ENCODE measurements at places on chromosomes 3 and 15. TPM values are rescaled to one million over a fixed set of nuclear protein-coding genes. Genes with fewer than 3 reads are reported as not detected.

The GOLGA8J gene
- not detected for total RNA-seq

The NISCH gene
- 44.8 TPM for total RNA-seq

GRCh38 chr3:64816355-64816754 lies 128.6 kb upstream of the ADAMTS9 start:
- DNase-seq: no peak

- DNase-seq: no peak
Observed at GRCh38 chr15:65558336-65558735, 28.1 kb downstream of the HACD3 start.

The REC114 gene
- total RNA-seq: 0.32 TPM

The NPAP1 gene
- not detected for total RNA-seq

GRCh38 chr3:117793622-117794265 lies 1084.2 kb downstream of the TUSC7 start:
- DNase-seq: no peak

The PGBD4 gene
- total RNA-seq: 1.3 TPM

DNA sequence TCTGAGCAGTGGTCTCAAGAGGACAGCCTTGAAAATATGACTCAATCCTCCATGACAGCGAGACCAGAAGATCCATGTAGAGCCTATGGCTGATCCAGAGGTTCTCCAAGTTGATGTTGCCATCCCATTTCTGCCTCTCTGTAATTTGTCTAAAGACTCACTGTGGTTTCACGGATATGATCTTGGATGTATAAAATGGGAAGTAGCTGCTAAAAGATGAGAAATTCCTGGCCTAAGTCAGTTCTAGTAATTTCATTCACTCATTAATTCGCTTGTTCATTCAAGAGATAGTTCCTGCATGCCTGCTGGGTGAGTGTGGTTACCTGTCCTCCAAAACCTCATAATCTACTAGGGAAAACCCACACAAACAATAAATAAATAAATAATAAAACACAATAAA lies 145.9 kb downstream of the TNIK start:
- no peak for DNase-seq

Measured in heart left ventricle (tissue), 16 donors.